ENCODE measurements at places on chromosomes 12 and 14.

- DNase-seq = no peak
Observed at GRCh38 chr12:114499338-114499737, 93.4 kb upstream of the TBX5 start.

DNA sequence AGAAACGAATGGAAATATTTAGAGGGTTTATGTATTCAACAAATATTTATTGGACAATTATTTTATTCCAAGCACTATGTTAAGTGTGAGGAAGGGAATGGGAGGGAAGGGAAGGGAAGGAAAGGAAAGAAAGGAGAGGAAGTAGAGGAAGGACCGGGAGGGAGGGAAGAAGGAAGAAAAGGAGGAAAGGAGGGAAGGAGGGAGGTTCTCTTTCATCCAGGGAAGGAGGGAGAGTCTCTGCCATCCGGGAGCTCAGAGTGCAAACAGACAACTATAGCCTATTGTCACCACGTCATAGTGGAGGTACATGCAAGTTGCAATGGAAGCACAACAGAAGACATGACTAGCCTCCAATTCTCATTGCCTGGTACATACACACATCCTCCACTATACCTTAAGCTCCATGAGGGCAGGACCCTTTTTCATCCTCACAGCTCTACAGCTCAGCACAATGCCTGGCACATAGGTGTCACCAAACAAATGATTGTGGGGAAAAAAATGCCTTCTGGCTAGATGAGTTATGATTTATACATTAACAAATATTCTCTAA, 48.1 kb downstream of the DAD1 start:
- DNase-seq = no peak

DNA sequence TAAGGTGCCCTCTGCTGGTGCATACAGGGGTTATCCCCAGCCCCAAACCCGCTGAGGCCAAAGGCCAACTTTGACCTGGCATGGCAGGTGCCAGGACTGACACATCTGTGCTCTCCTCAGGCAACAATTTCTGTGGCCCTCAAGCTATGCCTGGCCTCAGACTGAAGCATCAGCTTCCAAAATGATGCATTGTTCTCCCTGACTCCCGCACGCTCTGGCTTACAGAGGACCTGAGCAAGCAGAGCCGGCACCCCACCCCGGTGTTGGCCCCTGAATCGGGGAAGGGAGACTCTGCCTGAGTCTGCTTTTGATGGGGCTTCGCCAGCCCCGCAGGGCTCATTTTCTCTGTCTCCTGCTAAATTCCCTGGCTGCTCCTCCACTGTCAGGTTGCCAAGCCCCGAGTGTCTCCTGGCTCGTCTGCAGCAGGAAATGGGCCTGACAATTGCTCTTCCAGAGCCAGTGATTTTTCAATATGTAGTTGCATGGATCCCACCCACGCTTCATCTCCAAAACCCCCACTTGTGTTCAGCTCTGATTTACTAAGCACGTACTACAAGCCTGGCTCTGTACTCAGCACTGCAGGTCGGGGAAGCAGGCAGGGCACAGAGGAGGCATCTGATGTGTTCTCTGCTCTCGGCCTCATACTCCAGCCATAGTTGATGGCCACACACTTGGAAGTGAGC, 126.1 kb downstream of the SLC38A6 start:
- no peak for DNase-seq

GRCh38 chr12:77089686-77090220, 24.4 kb upstream of the E2F7 start:
- DNase-seq = no peak

DNA sequence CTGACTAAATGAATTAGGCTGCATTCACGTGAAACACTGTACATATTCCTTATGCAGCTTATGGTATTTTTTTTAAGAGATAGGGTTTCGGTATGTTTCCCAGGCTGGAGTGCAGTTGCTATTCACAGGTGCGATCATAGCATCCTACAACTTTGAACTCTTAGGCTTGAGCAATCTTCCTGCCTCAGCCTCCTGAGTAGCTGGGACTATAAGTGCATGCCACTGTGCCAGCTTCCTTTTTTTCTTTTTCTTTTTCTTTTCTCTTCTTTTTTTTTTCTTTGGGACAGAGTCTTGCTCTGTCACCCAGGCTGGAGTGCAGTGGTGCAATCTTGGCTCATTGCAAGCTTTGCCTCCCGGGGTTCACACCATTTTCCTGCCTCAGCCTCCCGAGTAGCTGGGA, 35.8 kb upstream of the SPPL3 start:
- no peak for DNase-seq

- no peak for DNase-seq
Observed at GRCh38 chr14:67241411-67242167, at the start of gene PALS1. TSS of gene PALS1 (plus strand) at chr14:67241435. CDS start at chr14:67279171, 37,736 bp downstream.

DNA sequence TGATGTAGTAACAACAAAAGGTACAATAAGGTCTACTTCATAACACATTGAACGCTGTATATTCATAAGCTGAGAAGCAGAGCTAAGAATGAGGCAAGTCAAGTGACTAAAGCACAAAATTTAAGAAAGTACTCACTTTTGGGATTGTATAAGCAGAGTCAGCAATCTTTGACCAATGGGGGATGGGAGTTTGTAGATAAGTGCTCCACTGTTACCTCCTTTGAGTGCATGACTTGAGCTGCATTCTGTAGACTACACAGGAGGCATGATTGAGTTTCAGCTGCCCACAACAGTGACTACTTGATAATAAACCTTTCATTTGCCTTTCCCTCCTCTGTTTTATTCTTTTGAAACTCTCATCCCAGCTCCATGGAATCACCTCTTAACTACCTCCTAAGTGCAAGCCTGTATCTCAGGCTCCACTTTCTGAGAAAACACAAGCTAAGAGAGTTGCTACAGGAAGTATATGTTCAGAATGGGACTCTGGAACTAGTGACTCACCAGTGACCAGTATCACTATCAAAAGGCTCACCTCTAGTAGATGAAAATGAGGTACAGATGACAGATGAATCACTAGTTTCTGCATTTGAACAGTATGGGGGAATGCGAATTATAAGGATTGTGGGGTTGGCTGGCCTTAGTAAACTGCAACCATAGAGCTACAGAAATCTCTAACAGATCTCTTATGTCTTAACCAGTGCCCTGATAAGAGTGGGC, 49.2 kb downstream of the SLC35F4 start:
- DNase-seq = no peak

- no peak for DNase-seq
Observed at GRCh38 chr14:69291891-69292561, 32.1 kb downstream of the GALNT16 start.

DNA sequence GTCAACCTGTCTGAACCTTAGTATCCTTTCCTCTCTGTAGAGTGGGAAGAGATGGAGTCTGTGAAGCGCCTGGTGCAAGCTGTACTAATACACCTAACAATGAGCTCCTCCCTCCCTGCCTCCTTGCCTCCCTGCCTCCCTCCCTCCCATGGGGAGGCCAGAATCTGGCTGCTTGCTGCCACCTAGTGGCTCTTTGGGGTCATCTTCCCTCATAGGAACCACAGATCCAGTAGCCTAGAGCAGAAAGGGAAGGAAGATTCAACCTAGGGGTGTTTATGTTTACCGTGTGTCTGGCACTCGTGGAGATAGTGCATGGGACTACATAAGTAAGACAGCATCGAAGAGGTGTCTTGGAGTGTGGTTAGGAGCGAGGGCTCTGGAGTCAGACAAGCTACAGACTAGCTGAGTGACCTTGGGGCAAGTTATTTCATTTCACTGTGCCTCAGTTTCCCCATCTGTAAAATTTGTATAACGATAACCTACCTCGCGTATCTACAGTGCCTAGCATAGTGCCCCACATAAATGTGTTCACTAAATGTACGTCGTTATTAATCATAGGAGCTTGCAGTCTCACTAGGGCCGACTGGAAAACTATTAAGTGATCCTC, 35.5 kb upstream of the TSPAN9 start:
- DNase-seq = no peak

GRCh38 chr12:81083906-81084513, 6.1 kb downstream of the ACSS3 start:
- DNase-seq = no peak

GRCh38 chr12:90098132-90098779, 389.6 kb upstream of the ATP2B1 start:
- DNase-seq = no peak

- DNase-seq = no peak
Observed at GRCh38 chr12:103698752-103699560, 111.9 kb downstream of the STAB2 start.

GRCh38 chr12:113061061-113061694, 4.6 kb downstream of the DTX1 start:
- DNase-seq = no peak

DNA sequence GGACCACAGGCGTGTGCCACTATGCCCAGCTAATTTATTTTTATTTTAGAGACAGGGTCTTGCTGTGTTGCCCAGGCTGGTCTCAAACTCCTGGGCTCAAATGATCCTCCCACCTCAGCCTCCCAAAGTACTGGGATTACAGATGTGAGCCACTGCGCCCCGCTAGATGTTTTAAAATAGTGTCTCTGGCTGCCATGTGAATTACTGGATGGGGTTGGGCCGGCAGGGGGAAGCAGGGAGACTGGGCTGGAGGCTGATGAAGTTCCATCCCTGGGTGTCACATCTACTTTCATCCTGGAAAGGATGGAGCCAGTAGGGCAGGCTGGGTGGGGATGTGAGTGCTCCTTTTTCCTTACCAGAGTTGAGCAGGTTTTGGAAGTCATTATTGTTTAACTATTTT, 46.1 kb downstream of the DNAH10 start:
- DNase-seq = no peak

GRCh38 chr14:105195051-105195450, 13.9 kb upstream of the NUDT14 start:
- no peak for DNase-seq

DNA sequence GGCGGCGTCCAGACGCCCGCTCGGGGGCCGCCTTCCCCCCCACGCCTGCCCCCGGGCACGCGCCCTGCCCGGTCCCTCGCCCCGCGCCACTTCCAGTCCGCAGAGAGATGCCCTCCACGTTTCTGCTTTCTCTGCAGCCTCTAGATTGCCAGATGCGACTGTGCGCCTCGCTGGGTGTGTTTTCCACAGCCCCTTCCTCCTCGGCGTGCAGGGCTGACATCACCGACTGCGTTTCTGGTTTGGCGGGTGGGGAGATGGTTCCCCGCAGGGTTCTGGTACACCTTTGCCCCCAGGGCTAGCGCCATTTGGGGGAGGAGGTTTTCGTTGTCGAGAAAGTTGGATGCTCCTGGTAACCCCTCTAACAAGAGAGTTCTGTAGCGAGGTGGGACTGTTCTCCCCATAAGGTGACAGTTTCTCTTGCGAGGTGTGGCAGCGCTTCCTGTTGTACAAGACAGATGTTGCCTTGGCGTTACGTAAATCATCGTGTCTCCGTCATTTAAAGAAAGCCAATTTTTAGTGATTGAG, 1.5 kb downstream of the CALM1 start:
- DNase-seq = no peak

DNA sequence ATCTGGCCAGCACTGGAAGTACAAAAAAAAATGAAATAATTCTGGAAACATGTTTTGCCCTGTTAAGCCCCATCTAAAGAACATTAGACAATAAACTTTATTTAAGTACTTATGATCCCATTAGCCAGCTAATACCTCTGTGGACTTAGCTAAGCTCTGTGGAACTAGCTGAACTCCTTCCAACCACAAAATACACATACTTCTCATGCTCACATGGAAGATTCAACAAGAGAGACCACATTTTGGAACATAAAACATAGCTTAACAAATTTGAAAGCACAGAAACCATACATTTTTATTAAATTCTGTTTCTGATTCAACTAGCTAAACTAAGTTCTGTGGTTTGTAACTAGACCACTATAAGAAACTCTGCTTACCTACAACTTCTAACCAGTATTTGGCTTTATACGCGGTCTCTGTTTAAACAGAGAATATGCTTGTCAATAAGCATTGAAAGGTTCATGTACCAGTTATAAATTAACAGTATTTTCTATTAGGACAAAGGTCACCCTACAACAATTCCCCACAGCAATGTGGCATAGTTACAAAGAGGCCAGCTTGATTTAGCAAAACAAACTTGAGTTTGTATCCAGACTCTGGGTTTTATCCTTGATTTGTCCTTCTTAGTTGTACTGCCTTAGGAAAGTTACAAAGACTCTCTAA, 300.1 kb downstream of the C12orf50 start:
- DNase-seq = no peak

- no peak for DNase-seq
Observed at GRCh38 chr14:83007641-83008225, 1474.1 kb upstream of the SEL1L start.

DNA sequence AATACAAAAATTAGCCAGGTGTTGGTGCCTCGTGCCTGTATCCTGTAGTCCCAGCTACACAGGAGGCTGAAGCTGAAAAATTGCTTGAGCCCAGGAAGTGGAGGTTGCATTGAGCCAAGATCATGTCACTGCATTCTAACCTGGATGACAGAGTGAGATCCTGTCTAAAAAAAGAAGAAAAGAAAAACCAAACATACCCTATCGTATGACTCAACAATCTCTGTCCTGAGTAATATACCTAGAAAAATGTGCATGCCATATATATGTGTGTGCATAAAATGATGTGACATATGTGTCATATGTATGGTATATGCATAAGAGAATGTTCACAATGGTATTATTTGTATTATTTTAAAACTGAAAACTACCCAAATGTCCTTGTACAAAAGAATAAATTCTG, 261.5 kb upstream of the CLEC14A start:
- no peak for DNase-seq

GRCh38 chr12:80262771-80263170, 163.4 kb downstream of the OTOGL start:
- DNase-seq = no peak

GRCh38 chr14:93989939-93990338, 7.2 kb upstream of the CCDC197 start:
- no peak for DNase-seq

GRCh38 chr12:108861878-108862587, 4.7 kb upstream of the SSH1 start:
- DNase-seq = no peak

- DNase-seq = no peak
Observed at GRCh38 chr12:115763376-115763775, 514.1 kb downstream of the MED13L start.

- no peak for DNase-seq
Observed at GRCh38 chr12:55696141-55696540, 11.6 kb downstream of the ITGA7 start.

DNA sequence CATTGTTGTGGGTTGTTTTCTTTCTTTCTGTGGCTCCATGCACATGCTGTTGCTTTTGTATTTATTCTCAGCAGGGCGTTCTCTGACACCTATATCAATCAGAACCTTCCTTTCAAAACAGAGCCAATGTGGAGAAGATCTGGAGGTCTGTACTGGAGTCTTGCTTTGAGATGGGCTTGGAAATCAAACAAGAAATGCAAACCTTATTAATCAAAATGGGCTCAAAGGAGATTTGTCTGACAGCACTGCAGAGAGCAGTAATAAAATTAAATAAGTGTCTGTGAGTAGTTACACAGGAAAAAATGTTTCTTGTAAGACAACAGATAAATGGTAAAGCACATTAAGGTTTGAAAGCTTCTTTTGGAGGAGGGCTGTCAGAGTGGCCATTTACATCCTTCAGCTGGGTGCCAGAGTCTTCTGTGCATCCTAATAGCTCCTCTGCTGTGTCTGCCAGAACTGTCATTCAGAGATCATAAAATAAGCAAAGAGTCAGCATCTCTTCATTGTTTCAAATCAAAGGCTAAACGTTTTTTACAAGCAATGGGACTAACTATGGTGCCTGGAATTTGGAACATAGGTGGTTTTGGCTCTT, 414.3 kb downstream of the NAV3 start:
- no peak for DNase-seq
